ENCODE measurements at places on chromosomes 13 and 19. TPM values are rescaled to one million over a fixed set of nuclear protein-coding genes. Genes with fewer than 3 reads are reported as not detected.

- H3K4me3 ChIP-seq, result no peak overlapping the region
- H3K27me3 ChIP-seq, result no peaks in the 10 kb centered on the region
- no peaks in the 10 kb centered on the region for H3K36me3 ChIP-seq
- peaks cover 29% of the 10 kb centered on the region for H3K4me1 ChIP-seq
Observed at GRCh38 chr19:7751157-7751783, 3.9 kb upstream of the CD209 start.

DNA sequence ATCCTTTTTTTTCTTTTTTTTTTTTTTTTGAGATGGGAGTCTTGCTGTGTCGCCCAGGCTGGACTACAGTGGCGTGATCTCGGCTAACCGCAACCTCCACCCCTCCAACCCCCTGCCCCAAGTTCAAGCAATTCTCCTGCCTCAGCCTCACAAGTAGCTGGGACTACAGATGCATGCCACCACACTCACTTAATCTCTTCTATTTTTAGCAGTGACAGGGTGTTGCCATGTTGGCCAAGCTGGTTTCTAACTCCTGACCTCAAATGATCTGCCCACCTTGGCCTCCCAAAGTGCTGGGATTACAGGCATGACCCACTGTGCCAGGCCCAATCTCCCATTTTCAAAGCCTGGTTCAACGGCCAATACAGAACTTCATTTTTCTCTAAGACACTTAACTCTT, 9.1 kb downstream of the FOXO1 start:
- no peak overlapping the region for H3K4me3 ChIP-seq
- H3K27ac ChIP-seq, result no peak overlapping the region
- no peaks in the 10 kb centered on the region for H3K36me3 ChIP-seq
- H3K27me3 ChIP-seq, result peaks cover 2% of the 10 kb centered on the region

The CHMP2A gene
- 323 TPM for polyA plus RNA-seq

DNA sequence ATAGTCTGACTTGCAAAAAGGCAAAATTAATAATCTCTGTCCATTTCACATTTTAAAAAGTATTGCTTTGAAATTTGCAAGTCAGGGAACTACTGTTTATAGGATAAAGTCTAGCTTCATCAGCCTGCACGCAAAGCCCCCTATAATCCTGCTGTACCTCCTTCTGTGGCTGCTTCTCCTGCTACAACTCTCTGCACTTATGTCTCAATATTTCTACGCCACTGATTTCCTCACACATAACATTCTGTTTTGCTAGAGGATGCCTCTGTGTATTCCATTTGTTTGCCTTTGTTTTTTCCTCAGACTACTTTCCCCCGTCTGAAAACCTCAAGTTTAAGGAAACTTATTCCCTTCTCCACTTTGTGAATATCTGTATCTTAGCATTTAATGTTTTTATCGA, 389.9 kb downstream of the RFC3 start:
- no peak overlapping the region for H3K4me3 ChIP-seq
- no peaks in the 10 kb centered on the region for H3K27me3 ChIP-seq
- DNase-seq, result no peak
- no peaks in the 10 kb centered on the region for H3K36me3 ChIP-seq
- no peaks in the 10 kb centered on the region for H3K4me1 ChIP-seq
- H3K27ac ChIP-seq, result no peak overlapping the region

The TYROBP gene
- polyA plus RNA-seq, result 3,224 TPM

The CDC37 gene
- 49.3 TPM for polyA plus RNA-seq

The GPR4 gene
- polyA plus RNA-seq, result not detected

DNA sequence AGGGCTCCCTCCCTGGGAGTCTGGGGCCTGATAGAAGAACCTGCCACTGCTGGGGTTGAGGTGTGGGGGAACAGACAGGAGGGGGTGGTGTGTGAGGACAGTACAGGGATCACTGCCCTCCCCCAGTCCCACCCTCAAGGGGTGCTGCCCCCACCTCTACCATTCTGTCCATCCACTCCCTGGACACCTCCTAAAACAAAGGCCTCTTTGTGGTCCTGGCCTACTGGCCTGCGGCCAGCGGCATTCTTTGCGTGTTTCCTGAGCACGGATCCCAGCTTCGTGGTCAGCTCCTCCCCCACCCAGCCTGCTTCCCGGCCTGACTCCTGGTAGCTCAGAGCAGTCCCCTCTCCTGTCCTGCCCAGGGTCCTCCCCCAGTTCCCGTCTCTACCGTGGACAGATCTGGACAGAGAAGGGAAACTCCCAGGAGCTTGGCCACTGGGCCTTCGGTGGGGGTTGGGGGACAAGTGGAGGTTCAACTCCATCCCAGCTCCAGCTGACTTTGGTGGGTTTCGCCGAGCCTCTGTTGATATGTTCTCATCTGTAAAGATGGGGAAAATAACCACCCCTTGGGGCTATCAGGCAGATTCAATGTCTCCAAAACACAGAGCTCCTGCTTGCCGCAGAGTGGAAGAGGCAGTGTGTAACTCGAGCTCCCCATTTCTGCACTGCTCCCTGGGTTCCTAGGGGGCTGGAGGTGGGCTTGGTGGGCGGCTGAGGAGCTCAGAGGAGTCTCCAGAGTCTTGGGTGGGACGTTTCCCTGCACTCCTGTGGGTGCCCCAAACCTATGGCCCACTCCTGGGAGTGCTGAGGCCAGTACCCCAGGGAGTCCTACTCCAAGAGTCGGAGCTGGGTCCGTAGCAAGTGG, 48.7 kb downstream of the LYL1 start:
- no peak overlapping the region for H3K27ac ChIP-seq
- H3K36me3 ChIP-seq, result no peaks in the 10 kb centered on the region
- H3K27me3 ChIP-seq, result peaks cover 8% of the 10 kb centered on the region
- H3K4me3 ChIP-seq, result no peak overlapping the region
- DNase-seq, result no peak

DNA sequence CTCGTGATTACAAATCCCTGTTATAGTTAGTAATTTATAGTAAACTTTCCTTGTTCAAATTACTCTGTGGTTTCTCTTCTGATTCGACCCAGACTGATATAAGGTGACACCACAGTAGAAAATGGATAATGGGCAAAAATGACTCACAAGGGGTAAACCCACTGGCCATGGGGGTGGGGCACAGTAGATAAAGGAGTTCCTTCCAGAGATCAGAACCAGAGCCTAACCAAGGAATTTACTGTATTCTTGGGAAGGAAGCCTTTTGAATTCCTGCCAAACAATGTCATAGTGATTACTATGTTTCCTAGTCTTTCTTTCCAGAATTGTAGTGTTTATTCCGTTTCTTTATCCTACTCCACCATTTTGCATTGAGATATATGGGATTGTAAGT, 21.9 kb downstream of the MIR17HG start:
- no peaks in the 10 kb centered on the region for H3K4me1 ChIP-seq
- no peaks in the 10 kb centered on the region for H3K36me3 ChIP-seq
- H3K4me3 ChIP-seq, result no peak overlapping the region
- H3K27ac ChIP-seq, result no peak overlapping the region
- H3K27me3 ChIP-seq, result no peaks in the 10 kb centered on the region

- no peak for DNase-seq
- H3K27me3 ChIP-seq, result no peaks in the 10 kb centered on the region
- no peaks in the 10 kb centered on the region for H3K4me1 ChIP-seq
- H3K36me3 ChIP-seq, result no peaks in the 10 kb centered on the region
- no peak overlapping the region for H3K27ac ChIP-seq
Observed at GRCh38 chr13:88800505-88800904, 1129.3 kb downstream of the SLITRK5 start.

DNA sequence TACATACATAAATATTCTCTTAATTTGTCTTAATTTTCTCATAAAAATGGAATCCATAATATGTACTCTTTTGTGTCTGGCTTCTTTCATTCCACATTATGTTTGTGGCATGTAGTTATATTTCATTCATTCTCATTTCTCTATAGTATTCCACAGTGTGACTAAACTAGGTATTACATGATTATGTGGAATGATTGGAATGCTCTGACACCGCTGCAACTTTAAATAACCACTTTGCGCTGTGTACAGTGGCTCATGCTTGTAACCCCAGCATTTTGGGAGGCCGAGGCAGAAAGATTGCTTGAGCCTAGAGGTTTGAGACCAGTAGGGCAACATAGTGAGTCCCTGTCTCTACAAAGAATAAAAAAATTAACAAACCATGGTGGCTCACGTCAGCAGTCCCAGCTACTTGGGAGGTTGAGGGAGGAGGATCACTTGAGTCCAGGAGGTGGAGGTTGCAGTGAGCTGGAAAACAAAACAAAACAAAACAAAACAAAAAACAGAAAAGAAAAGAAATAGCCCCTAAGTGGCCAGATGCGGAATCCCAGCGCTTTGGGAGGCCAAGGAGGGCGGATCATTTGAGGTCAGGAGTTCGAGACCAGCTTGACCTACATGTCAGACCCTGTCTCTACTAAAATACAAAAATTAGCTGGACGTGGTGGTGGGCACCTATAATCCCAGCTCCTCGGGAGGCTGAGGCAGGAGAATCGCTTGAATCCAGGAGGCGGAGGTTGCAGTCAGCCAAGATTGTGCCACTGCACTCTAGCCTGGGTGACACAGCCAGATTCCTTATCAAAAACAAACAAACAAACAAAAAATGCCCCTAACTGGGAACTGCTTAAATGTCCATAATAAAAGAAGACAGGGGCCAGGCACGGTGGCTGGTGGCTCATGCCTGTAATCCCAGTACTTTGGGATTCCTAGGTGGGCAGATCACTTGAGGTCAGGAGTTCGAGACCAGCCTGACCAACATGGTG, 8.0 kb upstream of the SAE1 start:
- DNase-seq, result no peak
- H3K27ac ChIP-seq, result no peak overlapping the region

The TNFSF13B gene
- polyA plus RNA-seq, result 587 TPM

The ZNF541 gene
- not detected for polyA plus RNA-seq

GRCh38 chr13:30774214-30774730, 38.9 kb downstream of the ALOX5AP start:
- no peak overlapping the region for H3K27ac ChIP-seq
- no peaks in the 10 kb centered on the region for H3K36me3 ChIP-seq
- peaks cover 4% of the 10 kb centered on the region for H3K27me3 ChIP-seq
- DNase-seq, result no peak

DNA sequence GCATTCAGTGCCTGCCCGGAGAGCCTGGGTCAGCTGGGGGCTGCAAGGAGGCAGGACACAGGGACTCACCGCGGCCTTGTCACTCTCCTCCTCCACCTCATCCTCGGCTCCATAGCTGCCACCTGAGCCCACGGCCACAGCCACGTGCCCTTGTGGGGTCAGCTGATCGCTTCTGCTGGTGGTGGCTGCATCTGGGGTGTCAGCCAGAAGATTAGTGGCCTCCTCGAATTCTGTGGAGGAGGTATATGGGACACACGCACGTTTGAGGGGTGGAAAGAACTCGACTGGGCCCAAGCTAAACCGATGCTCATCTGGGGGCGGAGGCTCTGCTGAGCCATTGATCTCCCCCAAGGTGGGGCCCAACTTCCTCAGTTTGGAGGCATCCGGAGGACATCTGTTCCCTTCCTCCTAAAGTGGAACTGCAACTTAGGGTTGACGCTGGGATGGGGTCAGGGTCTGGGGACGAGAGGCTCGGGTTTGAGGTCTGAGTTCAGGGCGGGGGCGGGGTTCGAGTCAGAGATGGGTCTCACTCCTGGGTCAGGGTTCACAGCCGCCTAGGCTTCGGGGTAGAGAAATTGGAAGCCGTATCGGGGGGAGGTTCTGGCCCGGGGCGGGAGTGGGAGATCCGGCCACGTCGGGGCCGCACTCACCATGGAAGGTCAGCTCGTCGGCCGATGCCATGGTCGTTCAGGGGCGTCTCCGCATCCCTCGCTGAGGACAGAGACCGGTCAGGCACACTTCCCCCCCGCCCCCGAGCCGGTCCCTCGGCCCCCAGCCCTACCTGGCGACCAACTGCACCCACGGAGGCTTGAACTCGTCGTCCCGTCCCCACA, 493 bp downstream of the YIPF2 start:
- no peaks in the 10 kb centered on the region for H3K27me3 ChIP-seq
- H3K36me3 ChIP-seq, result peaks cover 28% of the 10 kb centered on the region
- H3K27ac ChIP-seq, result peak overlapping the region; percentile 82
- DNase-seq, result peak; percentile 17

The CSNK1G2 gene
- polyA plus RNA-seq, result 20.3 TPM

Data from CD14-positive monocyte (primary cell).